Endodermal cell (in vitro differentiated cells): ENCODE measurements at places on chromosomes 4 and X. TPM values are rescaled to one million over a fixed set of nuclear protein-coding genes. Genes with fewer than 3 reads are reported as not detected.
A peak's percentile ranks its signal among the peaks of the same experiment; 100 is the strongest.

- H3K27ac ChIP-seq: no peak overlapping the region
- H3K36me3 ChIP-seq: no peaks in the 10 kb centered on the region
- no peak for DNase-seq
- no peaks in the 10 kb centered on the region for H3K27me3 ChIP-seq
- no peak overlapping the region for H3K4me3 ChIP-seq
Measured at GRCh38 chr4:56272927-56273326, 114.4 kb downstream of the AASDH start.

DNA sequence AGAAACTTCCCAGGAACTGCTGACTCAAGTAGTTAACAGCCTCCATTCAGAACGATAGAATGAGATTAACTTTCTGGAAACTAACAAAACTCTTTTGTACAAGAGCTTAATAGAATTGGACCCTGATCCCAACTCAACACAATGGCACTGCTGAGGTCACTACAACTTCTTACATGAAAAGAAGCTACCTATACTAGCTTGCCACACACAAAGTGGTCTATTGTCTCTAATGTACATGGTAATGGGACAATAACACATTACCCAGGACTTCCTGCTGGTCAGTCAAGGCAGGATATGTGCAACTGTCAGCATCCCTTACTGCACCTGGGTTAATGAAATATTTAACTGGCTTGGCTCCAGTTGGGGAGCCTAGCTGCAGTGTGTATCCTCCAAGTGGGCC, 56.2 kb downstream of the BRCC3 start:
- no peak overlapping the region for H3K4me3 ChIP-seq
- no peaks in the 10 kb centered on the region for H3K4me1 ChIP-seq
- no peaks in the 10 kb centered on the region for H3K27me3 ChIP-seq
- H3K27ac ChIP-seq: no peak overlapping the region
- no peaks in the 10 kb centered on the region for H3K36me3 ChIP-seq

- H3K27ac ChIP-seq: no peak overlapping the region
- no peak overlapping the region for H3K4me3 ChIP-seq
- DNase-seq: no peak
Measured at GRCh38 chr4:31390849-31391248, 670.7 kb downstream of the PCDH7 start.

DNA sequence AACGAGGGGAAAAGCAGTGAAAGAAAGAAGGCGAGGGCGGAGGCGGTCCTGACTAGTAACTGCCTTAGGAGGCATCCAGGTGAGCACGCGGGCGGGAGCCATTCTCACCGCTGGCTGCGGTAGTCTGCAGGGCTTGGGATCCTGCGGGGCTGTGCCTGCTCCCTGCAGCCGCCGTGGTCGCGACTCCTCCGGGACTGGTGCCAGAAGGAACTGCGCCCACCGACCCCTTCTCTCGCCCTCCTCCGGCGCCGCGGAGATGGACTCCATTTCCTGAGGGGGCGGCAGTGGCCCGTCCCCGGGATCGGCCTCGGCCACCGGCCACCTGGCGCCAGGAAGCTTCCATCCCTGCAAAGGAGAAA, 543 bp downstream of the NFXL1 start:
- peak overlapping the region; percentile 100 for H3K4me3 ChIP-seq
- H3K27me3 ChIP-seq: no peaks in the 10 kb centered on the region
- H3K36me3 ChIP-seq: peaks cover 29% of the 10 kb centered on the region
- peak; percentile 84 for DNase-seq
- peaks cover 3% of the 10 kb centered on the region for H3K4me1 ChIP-seq

GRCh38 chr4:152209772-152210493, 326.0 kb downstream of the FBXW7 start:
- no peaks in the 10 kb centered on the region for H3K27me3 ChIP-seq
- H3K27ac ChIP-seq: no peak overlapping the region
- no peak for DNase-seq

DNA sequence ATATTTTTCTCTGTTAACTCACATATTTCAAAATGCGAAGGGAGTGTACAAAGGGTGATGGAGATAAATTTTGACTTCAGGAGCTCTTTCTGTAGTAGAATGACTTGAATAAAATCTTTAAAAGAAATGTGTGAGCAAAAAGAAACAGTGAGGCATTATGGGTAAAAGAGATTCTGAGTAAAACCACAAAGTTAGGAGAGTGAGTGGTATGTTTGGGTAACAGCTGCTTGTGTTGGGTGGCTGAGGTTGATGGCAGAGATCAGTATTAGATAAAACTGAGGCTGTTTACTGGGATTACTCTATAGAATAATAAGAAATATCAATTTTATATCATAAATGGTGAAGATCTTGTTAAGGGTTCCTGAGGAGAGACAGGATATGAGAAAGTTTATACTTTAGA, 434.2 kb upstream of the AMOT start:
- DNase-seq: no peak
- H3K27ac ChIP-seq: no peak overlapping the region
- no peak overlapping the region for H3K4me3 ChIP-seq
- no peaks in the 10 kb centered on the region for H3K36me3 ChIP-seq
- H3K4me1 ChIP-seq: no peaks in the 10 kb centered on the region

GRCh38 chr4:13580036-13580435, 35.7 kb upstream of the NKX3-2 start:
- no peaks in the 10 kb centered on the region for H3K27me3 ChIP-seq
- H3K4me1 ChIP-seq: no peaks in the 10 kb centered on the region
- H3K27ac ChIP-seq: no peak overlapping the region
- peaks cover 82% of the 10 kb centered on the region for H3K36me3 ChIP-seq
- no peak for DNase-seq

- no peaks in the 10 kb centered on the region for H3K27me3 ChIP-seq
- H3K36me3 ChIP-seq: no peaks in the 10 kb centered on the region
- no peaks in the 10 kb centered on the region for H3K4me1 ChIP-seq
- DNase-seq: no peak
- no peak overlapping the region for H3K27ac ChIP-seq
- H3K4me3 ChIP-seq: no peak overlapping the region
Measured at GRCh38 chr4:120760047-120760446, 162.5 kb downstream of the PRDM5 start.

GRCh38 chr4:83490876-83491450, 6.1 kb upstream of the ABRAXAS1 start:
- no peak overlapping the region for H3K4me3 ChIP-seq
- no peak overlapping the region for H3K27ac ChIP-seq
- H3K36me3 ChIP-seq: no peaks in the 10 kb centered on the region
- no peak for DNase-seq
- H3K27me3 ChIP-seq: no peaks in the 10 kb centered on the region

- no peak overlapping the region for H3K27ac ChIP-seq
- no peaks in the 10 kb centered on the region for H3K4me1 ChIP-seq
- H3K4me3 ChIP-seq: peak overlapping the region; percentile 72
- H3K27me3 ChIP-seq: peaks cover 4% of the 10 kb centered on the region
- peak; percentile 81 for DNase-seq
Measured at GRCh38 chrX:140091125-140091886, 126.0 kb upstream of the CXorf66 start.

GRCh38 chr4:112748352-112748878, 111.5 kb downstream of the LARP7 start:
- no peak overlapping the region for H3K27ac ChIP-seq
- H3K27me3 ChIP-seq: no peaks in the 10 kb centered on the region
- peaks cover 20% of the 10 kb centered on the region for H3K4me1 ChIP-seq
- H3K36me3 ChIP-seq: peaks cover 21% of the 10 kb centered on the region
- peak; percentile 41 for DNase-seq

- H3K4me1 ChIP-seq: no peaks in the 10 kb centered on the region
- H3K4me3 ChIP-seq: no peak overlapping the region
- no peak overlapping the region for H3K27ac ChIP-seq
- no peaks in the 10 kb centered on the region for H3K27me3 ChIP-seq
Measured at GRCh38 chr4:156623376-156623775, 348.2 kb downstream of the PDGFC start.

- no peak overlapping the region for H3K27ac ChIP-seq
- no peaks in the 10 kb centered on the region for H3K4me1 ChIP-seq
Measured at GRCh38 chr4:5340991-5341451, 289.7 kb downstream of the STK32B start.

DNA sequence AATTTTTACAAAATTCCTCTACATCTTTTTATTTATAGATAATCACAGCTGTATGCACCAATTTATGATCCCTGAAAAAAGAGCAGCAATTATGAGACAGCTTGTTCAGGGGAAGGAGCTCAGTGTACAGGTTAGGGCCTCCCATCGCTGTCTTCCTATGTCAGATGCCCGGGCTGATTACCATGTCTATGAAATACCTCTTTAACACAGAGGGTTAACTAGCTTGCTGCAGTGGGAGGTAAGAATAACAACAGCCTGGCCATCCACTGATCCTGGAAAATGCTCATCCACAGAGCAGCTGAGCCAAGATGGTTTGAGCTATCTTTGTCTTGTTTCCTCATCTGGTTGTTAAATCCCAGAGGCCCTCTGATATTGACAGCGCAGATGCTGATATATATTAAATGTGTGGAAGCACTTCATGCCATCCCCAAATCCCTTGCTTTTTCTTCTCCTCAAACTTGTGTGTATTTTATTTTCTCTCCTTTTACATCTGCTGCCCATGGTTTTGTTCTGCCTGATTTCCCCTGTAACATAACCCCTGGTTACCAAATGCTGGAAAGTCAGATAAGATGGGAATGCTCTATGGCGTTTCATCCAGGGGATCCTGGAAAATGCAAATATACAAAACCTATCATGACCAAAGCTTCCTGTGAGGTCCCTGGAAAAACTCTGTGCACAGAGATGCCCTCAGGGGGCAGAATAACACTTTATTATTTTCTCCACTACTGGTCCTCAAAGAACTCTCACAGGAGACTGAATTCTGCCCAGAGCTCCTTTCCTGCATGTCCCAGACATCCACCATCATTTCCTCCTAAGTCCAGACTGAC, 85.8 kb upstream of the PUDP start:
- no peak for DNase-seq
- H3K27me3 ChIP-seq: no peaks in the 10 kb centered on the region
- H3K27ac ChIP-seq: no peak overlapping the region
- no peaks in the 10 kb centered on the region for H3K36me3 ChIP-seq
- no peaks in the 10 kb centered on the region for H3K4me1 ChIP-seq

- no peak overlapping the region for H3K4me3 ChIP-seq
- H3K27ac ChIP-seq: peak overlapping the region; percentile 50
- H3K36me3 ChIP-seq: no peaks in the 10 kb centered on the region
- no peaks in the 10 kb centered on the region for H3K4me1 ChIP-seq
- no peak for DNase-seq
- H3K27me3 ChIP-seq: no peaks in the 10 kb centered on the region
Measured at GRCh38 chr4:119788349-119789266, 160.0 kb upstream of the PDE5A start.

DNA sequence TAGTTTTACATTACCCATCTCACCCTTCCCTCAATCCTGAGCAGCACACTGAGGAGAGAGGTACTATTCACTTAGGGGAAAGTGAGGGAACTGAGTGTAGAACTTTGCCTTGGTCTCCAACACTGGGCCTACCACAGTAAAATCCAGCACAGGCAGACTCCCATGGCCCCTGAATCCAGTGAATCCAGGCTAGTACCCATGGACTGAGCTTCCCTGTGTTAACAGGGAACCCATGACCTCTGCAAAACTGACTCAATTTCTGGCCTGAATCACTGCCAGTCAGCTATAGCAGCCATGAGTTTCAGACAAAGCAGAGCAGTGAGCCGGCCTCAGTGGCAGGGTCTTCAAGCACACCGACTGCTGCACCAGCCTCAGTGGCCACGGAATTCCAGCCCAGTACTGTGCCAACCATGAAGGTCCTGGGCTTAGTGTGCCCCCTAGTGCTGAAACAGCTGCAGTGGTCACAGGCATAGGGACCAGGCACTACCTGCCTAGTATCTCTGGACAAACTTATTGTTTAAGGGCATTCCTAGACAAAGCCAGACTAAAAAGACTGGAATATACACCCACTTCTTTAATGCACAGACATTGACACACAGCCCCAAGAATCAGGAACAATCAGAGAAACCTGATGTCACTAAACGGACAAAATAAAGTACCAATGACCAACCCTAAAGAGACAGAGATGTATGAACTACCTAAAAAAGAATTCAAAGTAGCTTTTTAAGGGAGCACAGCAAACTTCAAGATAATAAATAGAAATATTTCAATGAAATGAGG, 127.4 kb upstream of the RPL34 start:
- H3K27ac ChIP-seq: no peak overlapping the region
- peak; percentile 90 for DNase-seq
- H3K4me3 ChIP-seq: no peak overlapping the region
- H3K36me3 ChIP-seq: no peaks in the 10 kb centered on the region
- H3K4me1 ChIP-seq: no peaks in the 10 kb centered on the region
- H3K27me3 ChIP-seq: no peaks in the 10 kb centered on the region

GRCh38 chr4:99665983-99666382, 8.4 kb upstream of the C4orf54 start:
- no peaks in the 10 kb centered on the region for H3K36me3 ChIP-seq
- DNase-seq: no peak
- no peak overlapping the region for H3K27ac ChIP-seq
- H3K4me3 ChIP-seq: no peak overlapping the region

DNA sequence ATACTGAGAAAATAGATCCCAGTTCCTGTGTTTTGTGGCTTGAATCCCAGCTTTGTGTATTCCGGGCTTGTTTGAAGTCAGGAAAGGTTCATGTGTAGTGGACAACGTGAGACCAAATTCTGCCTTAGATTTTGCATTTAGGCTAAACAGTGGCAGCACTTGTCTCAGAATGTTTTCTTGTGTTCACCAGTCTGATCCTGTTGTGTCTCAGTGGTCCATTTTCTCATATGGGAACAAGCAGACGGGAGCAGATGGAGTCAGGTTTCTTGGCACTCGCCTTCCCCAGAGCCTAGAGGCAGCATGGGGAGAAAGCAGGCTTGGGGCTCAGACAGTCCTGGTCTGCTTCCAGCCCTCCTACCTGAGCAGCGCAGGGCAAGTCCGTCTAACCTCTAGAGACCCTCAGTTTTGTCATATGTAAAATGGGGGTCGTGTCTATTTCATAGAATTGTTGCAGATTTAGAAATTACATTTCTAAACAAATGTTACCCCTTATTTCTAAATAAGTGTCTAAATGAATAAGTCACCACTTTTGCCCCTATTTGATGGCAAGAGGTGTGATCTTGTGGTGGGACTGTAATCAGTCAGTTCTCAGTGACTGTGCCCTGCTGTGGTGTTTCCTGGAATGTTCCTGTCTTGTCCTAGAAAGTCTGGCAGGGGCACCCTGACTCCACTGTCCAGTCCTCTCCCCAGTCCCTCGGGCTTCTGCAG, 28.3 kb upstream of the MSANTD1 start:
- H3K4me1 ChIP-seq: no peaks in the 10 kb centered on the region
- H3K27ac ChIP-seq: no peak overlapping the region
- DNase-seq: no peak
- no peak overlapping the region for H3K4me3 ChIP-seq
- no peaks in the 10 kb centered on the region for H3K27me3 ChIP-seq
- H3K36me3 ChIP-seq: peaks cover 93% of the 10 kb centered on the region

The SLC4A4 gene
- 1.2 to 5.9 TPM (median 3.3 TPM) in 3 replicates for total RNA-seq

The VCX2 gene
- total RNA-seq: not detected in 3 replicates

The GSPT2 gene
- total RNA-seq: 16.6 to 21.9 TPM (median 21.3 TPM) in 3 replicates

The VCX3B gene
- total RNA-seq: not detected in 2 replicates

The XAGE1B gene
- total RNA-seq: not detected in 3 replicates

The LYAR gene
- 5.9 to 27.3 TPM (median 23.7 TPM) in 3 replicates for total RNA-seq

The PHOX2B gene
- total RNA-seq: not detected in 3 replicates

The PQBP1 gene
- total RNA-seq: 68.5 and 69.0 TPM in 2 replicates

The CORIN gene
- total RNA-seq: 0.23 to 0.54 TPM (median 0.53 TPM) in 3 replicates

The GLUD2 gene
- total RNA-seq: 7.8 and 7.9 TPM in 2 replicates
